ENCODE measurements at places on chromosomes 7 and 10. TPM values are rescaled to one million over a fixed set of nuclear protein-coding genes. Genes with fewer than 3 reads are reported as not detected.

Gene AGK
- total RNA-seq = 11.3 TPM

Gene HOXA9
- total RNA-seq = not detected

Gene TRPV5
- not detected for total RNA-seq

Gene ARL4A
- total RNA-seq = 1.9 TPM

Gene DOCK1
- 24.4 TPM for total RNA-seq

Gene MMP21
- total RNA-seq = not detected

Gene JAKMIP3
- total RNA-seq = 0.32 TPM

Gene GJD4
- total RNA-seq = not detected

Gene GPR15LG
- total RNA-seq = 0.32 TPM

GRCh38 chr10:67763499-67764011, 67.6 kb upstream of the CTNNA3 start:
- no peaks in the 10 kb centered on the region for H3K4me1 ChIP-seq
- H3K36me3 ChIP-seq = no peaks in the 10 kb centered on the region
- peak; percentile 78 for DNase-seq

GRCh38 chr7:30912986-30913811, 1.5 kb downstream of the AQP1 start:
- H3K36me3 ChIP-seq = no peaks in the 10 kb centered on the region
- DNase-seq = no peak
- peak overlapping the region; percentile 63 for H3K27ac ChIP-seq
- H3K4me1 ChIP-seq = peaks cover 16% of the 10 kb centered on the region
- peak overlapping the region; percentile 46 for H3K4me3 ChIP-seq
- no peaks in the 10 kb centered on the region for H3K27me3 ChIP-seq

DNA sequence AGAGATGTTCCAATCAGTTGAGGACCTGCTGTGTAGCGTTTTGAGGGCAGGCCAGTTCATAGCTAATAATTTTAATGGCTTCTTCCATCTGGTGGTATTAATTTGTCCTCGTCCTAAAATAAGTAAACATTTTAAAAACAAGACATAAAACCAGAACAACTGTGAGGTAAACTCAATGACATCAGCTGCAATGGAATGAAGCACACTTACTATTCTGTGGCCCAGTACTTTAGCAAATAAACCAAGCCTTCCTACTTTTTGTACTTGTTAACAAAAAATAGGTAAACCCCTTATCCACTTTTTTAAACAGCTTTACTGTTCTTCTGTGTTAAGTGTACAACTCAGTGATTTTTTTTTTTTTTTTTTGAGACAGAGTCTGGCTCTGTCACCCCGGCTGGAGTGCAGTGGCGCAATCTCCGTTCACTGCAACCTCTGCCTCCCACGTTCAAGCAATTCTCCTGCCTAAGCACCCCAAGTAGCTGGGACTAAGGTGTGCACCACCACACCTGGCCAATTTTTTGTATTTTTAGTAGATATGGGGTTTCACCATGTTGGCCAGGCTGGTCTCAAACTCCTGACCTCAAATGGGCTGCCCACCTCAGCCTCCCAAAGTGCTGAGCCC, 28.9 kb upstream of the FZD1 start:
- no peak for DNase-seq
- no peak overlapping the region for H3K4me3 ChIP-seq
- H3K4me1 ChIP-seq = peaks cover 16% of the 10 kb centered on the region
- H3K27me3 ChIP-seq = no peaks in the 10 kb centered on the region

DNA sequence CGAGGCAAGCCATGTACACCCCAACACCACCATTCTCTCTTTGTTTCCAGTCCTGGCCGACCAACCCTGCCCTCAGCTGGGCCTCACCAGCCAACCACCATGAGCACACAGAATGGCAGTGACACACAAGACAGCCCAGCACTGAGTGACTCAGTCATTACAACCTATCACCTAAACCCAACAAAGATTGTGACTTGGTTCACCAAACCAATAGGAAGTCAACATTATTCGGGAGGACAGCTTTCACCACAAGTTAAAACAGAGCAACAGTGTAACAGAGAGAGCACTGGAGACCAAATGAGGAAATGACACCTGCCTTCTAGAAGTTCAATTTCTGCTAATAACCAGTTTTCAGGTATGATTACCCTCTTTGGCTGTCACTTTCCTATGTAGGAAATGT, 72.1 kb downstream of the DNMBP start:
- H3K4me3 ChIP-seq = no peak overlapping the region
- no peak overlapping the region for H3K27ac ChIP-seq
- no peaks in the 10 kb centered on the region for H3K4me1 ChIP-seq
- no peak for DNase-seq

DNA sequence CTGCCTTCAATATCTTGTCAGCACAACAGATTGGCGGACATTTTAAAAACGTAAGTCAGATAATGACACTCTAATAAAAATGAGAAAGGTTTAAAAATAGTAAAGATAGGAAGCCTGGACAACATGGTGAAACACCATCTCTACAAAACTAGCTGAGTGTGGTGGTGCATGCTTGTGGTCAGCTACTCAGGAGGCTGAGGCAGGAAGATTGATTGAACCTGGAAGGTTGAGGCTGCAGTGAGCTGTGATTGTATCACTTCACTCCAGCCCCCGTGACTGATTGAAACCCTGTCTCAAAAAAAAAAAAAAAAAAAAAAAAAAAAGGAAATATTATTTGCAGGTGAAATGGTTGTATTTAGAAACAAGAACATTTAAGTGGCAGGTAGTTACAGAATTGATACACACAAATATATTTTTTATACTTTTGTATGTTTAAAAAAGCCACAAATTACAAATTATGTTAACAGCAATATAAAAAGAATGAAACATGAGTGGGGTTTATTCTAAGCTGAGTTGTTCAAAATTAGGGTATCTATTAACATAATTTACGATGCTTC, 141.9 kb downstream of the ADK start:
- H3K27me3 ChIP-seq = no peaks in the 10 kb centered on the region
- H3K27ac ChIP-seq = no peak overlapping the region
- peaks cover 8% of the 10 kb centered on the region for H3K4me1 ChIP-seq
- DNase-seq = no peak

GRCh38 chr7:31047313-31048146, 4.6 kb upstream of the ADCYAP1R1 start:
- H3K4me3 ChIP-seq = no peak overlapping the region
- H3K27ac ChIP-seq = no peak overlapping the region

DNA sequence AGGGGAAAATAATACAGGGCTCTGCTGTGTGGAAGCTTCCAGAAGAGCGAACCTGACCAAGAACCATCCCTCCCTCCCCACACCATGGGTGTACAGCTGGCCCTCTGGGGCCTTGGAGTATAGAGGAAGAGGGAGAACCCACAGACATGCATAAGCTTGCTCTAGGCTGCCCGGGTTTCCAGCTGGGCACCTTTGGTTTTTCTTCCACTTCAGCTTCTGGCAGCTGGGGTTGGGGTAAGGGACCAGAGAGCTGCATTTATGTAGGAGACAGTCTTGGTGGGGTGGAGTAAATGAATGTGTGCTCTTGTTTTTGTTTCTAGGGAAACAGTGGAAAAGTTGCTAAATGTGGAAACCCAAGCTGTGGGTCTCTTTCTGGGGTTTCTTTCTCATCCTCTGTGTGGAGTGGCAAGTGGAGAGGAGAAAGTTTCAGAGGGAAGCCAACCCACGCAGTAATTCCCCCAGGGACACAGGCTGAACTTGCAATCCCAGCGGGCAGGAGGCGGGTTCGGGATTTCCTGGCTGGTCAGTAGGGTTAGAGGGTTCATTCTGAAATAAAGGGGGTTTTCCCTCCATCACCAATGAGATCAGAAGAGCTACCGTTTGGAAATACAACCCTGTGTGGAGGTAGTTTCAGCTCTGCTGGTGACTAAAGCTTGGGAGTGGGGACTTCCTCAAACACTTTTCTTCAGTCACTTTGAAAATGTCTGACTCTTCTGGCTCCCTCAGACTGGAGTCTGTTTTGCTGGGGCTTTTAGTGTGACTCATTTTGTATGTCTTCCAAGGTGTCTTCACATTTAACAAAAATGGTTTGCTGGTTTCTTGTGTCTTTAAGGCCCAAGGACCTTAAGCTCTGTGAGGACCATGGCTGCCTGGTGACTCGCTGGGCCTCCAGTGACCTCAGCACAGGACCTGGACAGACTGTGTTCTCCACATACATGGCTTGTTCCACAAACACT, 22.2 kb upstream of the SRGN start:
- H3K4me3 ChIP-seq = no peak overlapping the region
- H3K36me3 ChIP-seq = no peaks in the 10 kb centered on the region
- peak overlapping the region; percentile 22 for H3K27ac ChIP-seq
- no peaks in the 10 kb centered on the region for H3K27me3 ChIP-seq
- no peak for DNase-seq

DNA sequence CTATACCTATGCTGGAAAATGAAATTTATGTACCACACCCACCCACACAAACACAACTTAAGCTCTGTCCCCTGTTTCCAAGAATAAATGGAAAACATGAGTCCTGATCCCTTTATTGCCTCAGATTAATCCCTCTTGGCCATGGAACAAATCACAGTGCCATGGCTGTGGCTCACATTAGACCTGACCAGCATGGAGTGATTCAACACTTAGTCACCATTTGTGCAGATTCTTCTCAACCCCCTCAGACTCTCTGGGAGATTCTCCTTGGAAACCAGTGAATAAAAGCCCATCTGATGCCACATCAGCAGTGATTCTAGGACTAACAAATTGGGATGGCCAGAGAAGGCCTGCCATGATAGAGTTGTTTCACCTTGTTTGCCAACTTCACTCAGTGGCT, 204.4 kb upstream of the TMEM72 start:
- no peak overlapping the region for H3K27ac ChIP-seq
- DNase-seq = no peak
- H3K27me3 ChIP-seq = no peaks in the 10 kb centered on the region

- H3K27ac ChIP-seq = no peak overlapping the region
- H3K36me3 ChIP-seq = no peaks in the 10 kb centered on the region
- H3K4me1 ChIP-seq = peaks cover 10% of the 10 kb centered on the region
- H3K27me3 ChIP-seq = no peaks in the 10 kb centered on the region
- DNase-seq = no peak
Observed at GRCh38 chr10:79001082-79001885, 67.5 kb upstream of the ZMIZ1 start.

GRCh38 chr10:114045136-114046086, 1.7 kb downstream of the ADRB1 start:
- no peaks in the 10 kb centered on the region for H3K27me3 ChIP-seq
- no peaks in the 10 kb centered on the region for H3K36me3 ChIP-seq
- peak overlapping the region; percentile 37 for H3K27ac ChIP-seq
- H3K4me1 ChIP-seq = peaks cover 8% of the 10 kb centered on the region
- peak; percentile 26 for DNase-seq

GRCh38 chr7:112869111-112869774, 79.0 kb upstream of the TMEM168 start:
- no peaks in the 10 kb centered on the region for H3K36me3 ChIP-seq
- no peaks in the 10 kb centered on the region for H3K27me3 ChIP-seq
- no peak overlapping the region for H3K27ac ChIP-seq
- no peak for DNase-seq
- no peak overlapping the region for H3K4me3 ChIP-seq
- H3K4me1 ChIP-seq = no peaks in the 10 kb centered on the region

DNA sequence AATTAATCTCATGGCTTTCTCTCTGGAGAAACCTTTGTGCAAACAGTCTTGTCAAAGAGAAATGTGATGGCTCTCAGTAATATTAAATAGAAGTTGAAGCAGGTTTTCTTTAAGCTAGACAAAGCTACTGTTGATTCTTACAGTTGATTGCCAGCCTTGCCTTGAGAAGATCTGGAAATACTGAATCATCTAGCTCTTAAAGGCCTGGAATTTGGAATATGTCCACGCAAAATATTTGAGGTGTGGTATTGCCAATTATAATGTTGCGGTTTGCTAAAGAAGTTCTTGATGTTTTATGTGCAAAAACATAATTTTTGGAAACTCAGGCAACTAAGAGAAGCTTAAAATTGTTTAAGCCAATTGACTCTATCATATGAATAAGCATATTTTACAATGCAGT, 371.9 kb downstream of the PHF14 start:
- no peaks in the 10 kb centered on the region for H3K36me3 ChIP-seq
- no peak overlapping the region for H3K4me3 ChIP-seq
- DNase-seq = no peak
- H3K27ac ChIP-seq = no peak overlapping the region
- no peaks in the 10 kb centered on the region for H3K4me1 ChIP-seq

DNA sequence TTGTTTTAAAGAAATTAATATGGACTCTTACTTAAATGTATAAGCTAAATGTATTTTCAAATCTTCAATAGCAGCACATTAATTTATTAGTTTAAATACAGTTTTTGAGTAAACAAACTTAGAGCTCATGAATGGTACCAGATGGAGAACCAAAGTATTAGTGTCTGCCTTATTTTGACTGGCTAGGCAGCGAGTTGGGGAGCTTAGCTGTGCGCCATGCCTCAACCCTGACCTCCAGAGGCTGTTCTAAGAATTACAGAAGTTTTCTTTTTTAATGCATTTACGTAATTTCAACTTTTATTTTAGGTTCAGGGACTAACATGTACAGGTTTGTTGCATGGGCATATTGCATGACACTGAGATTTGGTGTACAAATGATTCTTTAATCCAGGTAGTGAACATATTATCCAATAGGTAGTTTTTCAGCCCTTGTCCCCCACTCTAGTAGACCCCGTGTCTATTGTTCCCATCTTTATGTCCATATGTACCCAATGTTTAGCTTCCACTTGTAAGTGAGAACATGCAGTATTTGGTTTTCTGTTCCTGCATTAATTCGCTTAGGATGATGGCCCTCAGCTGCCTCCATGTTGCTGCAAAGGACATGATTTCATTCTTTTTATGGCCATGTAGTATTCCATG, 166.8 kb downstream of the IQUB start:
- no peak for DNase-seq
- H3K4me1 ChIP-seq = no peaks in the 10 kb centered on the region
- no peaks in the 10 kb centered on the region for H3K36me3 ChIP-seq
- H3K27ac ChIP-seq = no peak overlapping the region
- no peak overlapping the region for H3K4me3 ChIP-seq
- no peaks in the 10 kb centered on the region for H3K27me3 ChIP-seq

- no peak for DNase-seq
- H3K27ac ChIP-seq = no peak overlapping the region
- no peaks in the 10 kb centered on the region for H3K4me1 ChIP-seq
- no peak overlapping the region for H3K4me3 ChIP-seq
Observed at GRCh38 chr10:6327961-6328698, 125.4 kb downstream of the PFKFB3 start.

GRCh38 chr7:35336444-35336843, 82.5 kb upstream of the TBX20 start:
- no peak overlapping the region for H3K27ac ChIP-seq
- no peaks in the 10 kb centered on the region for H3K27me3 ChIP-seq
- no peak for DNase-seq
- H3K36me3 ChIP-seq = no peaks in the 10 kb centered on the region
- H3K4me1 ChIP-seq = no peaks in the 10 kb centered on the region

- H3K27ac ChIP-seq = no peak overlapping the region
- no peaks in the 10 kb centered on the region for H3K27me3 ChIP-seq
- no peaks in the 10 kb centered on the region for H3K4me1 ChIP-seq
- no peak overlapping the region for H3K4me3 ChIP-seq
- no peak for DNase-seq
Observed at GRCh38 chr10:72038458-72039001, 49.8 kb downstream of the SPOCK2 start.

DNA sequence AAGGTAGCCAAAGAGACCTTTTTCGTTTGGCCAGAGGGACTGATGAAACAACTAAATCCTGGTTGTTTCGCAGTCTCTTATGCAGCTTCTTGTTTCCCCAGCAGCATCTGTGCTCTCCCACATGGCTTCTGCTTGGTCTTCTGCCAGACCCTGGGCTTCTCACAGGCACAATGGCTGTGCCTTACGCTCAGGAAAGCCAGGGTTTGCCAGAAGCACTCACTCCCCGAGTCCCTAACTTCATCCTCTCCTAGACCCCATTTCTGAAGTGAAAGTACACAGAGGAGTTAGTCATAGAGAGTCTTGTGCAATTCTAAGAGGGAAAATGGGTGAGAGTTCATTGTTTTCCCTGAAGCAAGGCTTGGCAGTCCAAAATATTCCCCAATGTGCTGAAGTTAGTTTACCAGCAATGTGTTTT, 121.7 kb downstream of the EVX1 start:
- DNase-seq = no peak
- no peak overlapping the region for H3K4me3 ChIP-seq
- H3K36me3 ChIP-seq = no peaks in the 10 kb centered on the region
- no peaks in the 10 kb centered on the region for H3K27me3 ChIP-seq

Measured in pancreas (tissue), 10 donors.